ENCODE measurements at places on chromosomes 7 and 10. TPM values are rescaled to one million over a fixed set of nuclear protein-coding genes. Genes with fewer than 3 reads are reported as not detected.

Gene STK31
- under 0.01 TPM for total RNA-seq

Gene COL13A1
- 37.2 TPM for total RNA-seq

Gene PHYH
- 7.5 TPM for total RNA-seq

Gene FZD1
- 0.97 TPM for total RNA-seq

Gene COBL
- total RNA-seq, result not detected

Gene PSD
- under 0.01 TPM for total RNA-seq

Gene UMAD1
- total RNA-seq, result 13.8 TPM

Gene CCL24
- total RNA-seq, result not detected

Gene HOXA10
- 17.9 TPM for total RNA-seq

Gene EPDR1
- 1.3 TPM for total RNA-seq

Gene TMEM176A
- not detected for total RNA-seq

Gene CALML5
- total RNA-seq, result not detected

Gene CALML3
- not detected for total RNA-seq

Gene AKR1C4
- total RNA-seq, result not detected

Gene EBF3
- total RNA-seq, result 0.15 TPM

Gene FAM180A
- total RNA-seq, result not detected

Gene PKD1L1
- total RNA-seq, result 1.2 TPM

Gene HABP2
- not detected for total RNA-seq

Gene ATP5MK
- total RNA-seq, result 411 TPM

Gene OR13A1
- total RNA-seq, result not detected

Gene BET1
- total RNA-seq, result 56.1 TPM

Gene ASB10
- not detected for total RNA-seq

Gene BAIAP2L1
- not detected for total RNA-seq

Gene ATOH7
- total RNA-seq, result not detected

Gene TMEM139
- 0.61 TPM for total RNA-seq

Gene SLC25A28
- 30.7 TPM for total RNA-seq

Gene CUBN
- total RNA-seq, result 4.9 TPM

Gene TLX1
- total RNA-seq, result 0.15 TPM

Gene GFRA1
- 1.8 TPM for total RNA-seq

Gene HMX2
- not detected for total RNA-seq

Gene LIPN
- total RNA-seq, result not detected

Gene HOXA3
- 1.4 TPM for total RNA-seq

Gene SLC18A3
- not detected for total RNA-seq

Gene ABCA13
- total RNA-seq, result under 0.01 TPM

Gene SH2D4B
- total RNA-seq, result 0.30 TPM

Gene CCDC3
- total RNA-seq, result 0.61 TPM

Gene MYO1G
- total RNA-seq, result 0.15 TPM

Gene CFAP58
- total RNA-seq, result 0.65 TPM

Gene CAV1
- total RNA-seq, result 1,370 TPM

Gene ANKRD30A
- total RNA-seq, result not detected

Data from epithelial cell of umbilical artery (primary cell).